Activated T-cell treated with anti-CD3 and anti-CD28 coated beads for 24 hours (primary cell): ENCODE measurements at places on chromosomes 11 and 22.

- no peak for DNase-seq
Measured at GRCh38 chr11:35330931-35331330, 88.4 kb downstream of the SLC1A2 start.

DNA sequence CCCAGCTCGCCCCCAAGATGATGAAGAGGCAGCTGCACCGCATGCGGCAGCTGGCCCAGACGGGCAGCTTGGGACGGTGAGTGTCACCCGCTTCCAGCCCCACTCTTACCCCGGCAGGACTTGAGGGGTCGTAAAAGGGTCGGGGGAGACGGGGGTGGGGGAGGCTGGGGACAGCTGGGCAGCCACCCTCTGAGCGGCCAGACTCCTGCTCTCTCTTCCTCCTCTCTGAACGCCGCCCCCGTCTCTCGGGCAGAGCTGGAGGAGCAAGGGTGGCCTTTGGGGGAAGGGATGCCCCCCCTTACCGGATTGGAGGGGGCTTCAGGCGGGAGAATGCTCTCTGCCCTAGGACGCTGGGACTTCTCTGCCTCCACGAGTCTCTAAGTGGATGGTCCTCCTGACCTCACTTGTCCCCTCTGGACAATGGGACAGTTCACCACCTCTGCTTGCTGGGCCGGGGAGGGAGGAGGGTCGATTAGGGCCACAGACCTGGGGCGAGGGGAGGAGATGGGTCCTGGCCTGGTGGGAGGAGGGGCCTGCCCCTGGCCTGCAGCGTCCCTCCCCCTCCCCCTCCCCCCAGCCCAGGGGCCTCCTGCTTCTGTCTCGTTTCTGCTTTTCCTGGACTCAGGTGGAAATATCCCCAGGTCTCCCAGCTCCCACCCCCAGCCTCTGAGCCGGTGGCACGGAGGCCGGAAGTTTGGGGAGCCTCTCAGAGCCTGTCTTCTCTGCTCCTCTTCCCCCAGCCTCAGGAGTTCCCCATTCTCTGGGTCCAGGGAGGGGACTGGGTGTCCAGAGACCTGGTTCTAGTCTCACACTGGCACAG is 512 bp downstream of the SH3BP1 start:
- no peak for DNase-seq

DNA sequence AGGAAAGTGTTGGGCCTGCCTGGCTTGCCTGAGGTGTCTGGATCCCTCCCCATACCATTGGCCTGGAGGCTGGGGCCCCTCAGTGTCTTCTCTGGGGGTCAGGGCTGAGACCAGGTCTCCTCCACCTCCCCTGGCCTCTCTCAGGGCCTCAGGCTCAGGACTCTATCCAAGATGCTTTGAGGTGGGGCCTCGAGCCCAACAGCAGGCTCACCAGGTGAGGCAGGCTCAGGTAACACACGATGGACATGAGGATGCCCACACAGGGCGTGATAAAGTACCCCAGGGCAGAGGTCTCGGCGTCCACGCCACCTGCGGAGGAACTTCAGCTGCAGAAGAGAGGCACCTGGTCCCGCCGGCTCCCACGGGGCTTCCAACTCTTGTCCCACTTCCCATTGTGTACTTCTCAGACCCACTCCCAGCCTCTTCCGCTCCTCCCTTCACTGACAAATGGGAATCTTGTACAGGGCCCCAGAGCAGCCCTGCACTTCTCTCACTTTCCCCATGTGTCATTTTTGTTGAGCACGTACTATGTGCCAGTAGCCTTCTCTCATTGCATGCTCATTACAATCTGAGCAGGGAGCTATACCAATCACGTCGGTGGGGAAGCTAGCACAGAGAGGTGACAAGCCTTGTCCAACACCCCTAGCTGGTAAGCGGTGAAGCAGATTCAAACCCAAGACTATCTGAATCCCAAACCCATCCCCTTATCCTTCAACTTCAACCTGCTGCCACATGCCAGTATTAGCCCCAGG is 3.8 kb downstream of the SLC29A2 start:
- no peak for DNase-seq

GRCh38 chr11:74543991-74544390 is 48.4 kb upstream of the POLD3 start:
- no peak for DNase-seq

- DNase-seq = no peak
Measured at GRCh38 chr11:6598555-6598954, 4.9 kb downstream of the RRP8 start.

DNA sequence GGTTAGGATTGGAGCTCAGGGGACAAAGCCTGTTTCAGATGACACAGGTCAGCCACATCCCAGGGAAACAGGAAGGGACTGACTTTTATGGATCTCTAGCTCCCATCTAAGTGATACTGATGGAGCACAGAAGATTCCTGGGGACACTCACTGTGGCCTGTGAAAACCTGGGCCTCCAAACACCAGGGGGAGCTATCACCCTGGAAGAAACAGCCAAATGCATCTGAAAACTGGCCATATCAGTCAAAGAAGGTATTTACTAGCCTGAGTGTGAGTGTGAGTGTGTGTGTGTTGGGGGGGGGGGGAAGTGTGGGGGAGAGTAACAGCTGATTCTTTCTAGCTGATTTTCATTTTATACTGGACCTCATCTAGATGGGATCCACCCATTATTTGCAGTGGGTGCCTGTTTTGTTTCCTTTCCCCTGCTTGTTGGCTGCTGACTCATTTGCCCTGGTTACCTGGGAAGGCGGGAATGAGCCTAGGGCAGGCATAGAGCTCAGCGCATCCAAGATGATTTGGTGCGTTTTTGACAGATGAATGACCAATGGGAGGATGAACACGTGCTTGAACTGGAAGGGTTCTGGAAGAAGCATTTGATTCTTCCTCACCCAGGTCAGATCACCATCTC is 284.0 kb downstream of the KIRREL3 start:
- DNase-seq = peak; percentile 8

DNA sequence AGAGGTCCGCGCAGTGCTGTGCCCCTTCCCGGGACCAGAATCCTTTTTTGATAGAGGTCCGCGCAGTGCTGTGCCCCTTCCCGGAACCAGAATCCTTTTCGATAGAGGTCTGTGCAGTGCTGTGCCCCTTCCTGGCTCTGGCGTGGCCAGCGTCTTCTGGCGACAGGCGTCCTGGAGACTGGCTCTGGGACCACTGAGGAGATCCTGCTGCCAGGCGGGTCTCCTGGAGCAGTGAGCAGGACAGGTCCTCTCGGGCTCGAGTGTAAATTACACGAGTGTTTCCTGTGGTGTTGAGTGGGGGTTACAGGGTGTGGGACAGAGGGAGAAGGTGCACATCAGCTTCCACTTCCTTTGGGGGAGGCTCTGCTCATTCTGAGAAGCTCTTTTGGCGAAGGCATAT is 98.1 kb downstream of the TBC1D22A start:
- DNase-seq = no peak

DNA sequence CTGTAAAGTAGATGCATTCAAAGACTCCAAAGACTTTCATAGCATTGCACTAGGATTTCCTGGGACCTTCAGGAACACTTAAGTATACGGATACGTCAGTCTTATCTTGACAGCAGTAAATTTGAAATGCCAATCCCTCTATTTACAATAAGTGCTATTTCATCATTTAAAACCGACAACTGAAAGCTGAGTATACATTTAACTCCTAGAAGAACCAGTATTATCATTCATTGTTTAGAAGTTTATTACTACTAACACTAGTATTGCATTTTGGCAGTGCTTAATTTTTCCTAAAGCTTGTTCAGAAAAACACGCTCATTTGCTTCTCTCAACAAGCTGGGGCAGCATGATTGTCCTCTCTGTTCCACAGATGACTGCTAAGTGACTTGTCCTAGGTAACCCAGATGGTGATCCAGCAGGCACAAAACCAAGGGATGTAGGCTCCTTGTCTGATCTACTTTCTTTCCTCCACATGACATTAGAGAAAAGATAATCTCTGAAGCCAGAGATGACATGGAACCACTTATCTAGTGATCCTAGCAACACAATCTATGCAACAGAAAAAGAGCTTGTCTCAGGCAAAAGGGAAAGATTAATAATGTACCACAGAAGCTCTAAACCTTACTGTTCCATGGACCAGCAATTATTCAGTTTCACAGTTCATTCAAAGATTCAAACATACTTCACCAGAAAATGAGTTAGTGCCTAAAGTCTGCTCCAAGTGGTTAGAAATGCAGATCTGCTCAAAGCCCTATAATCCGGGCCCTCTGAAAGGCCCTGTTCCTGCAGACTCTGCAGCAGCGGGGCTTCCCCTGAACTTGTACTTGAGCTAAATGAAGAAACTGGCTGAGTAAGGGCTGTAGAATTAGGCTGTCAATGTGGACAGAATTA is 5.2 kb downstream of the MAML2 start:
- DNase-seq = peak; percentile 58

DNA sequence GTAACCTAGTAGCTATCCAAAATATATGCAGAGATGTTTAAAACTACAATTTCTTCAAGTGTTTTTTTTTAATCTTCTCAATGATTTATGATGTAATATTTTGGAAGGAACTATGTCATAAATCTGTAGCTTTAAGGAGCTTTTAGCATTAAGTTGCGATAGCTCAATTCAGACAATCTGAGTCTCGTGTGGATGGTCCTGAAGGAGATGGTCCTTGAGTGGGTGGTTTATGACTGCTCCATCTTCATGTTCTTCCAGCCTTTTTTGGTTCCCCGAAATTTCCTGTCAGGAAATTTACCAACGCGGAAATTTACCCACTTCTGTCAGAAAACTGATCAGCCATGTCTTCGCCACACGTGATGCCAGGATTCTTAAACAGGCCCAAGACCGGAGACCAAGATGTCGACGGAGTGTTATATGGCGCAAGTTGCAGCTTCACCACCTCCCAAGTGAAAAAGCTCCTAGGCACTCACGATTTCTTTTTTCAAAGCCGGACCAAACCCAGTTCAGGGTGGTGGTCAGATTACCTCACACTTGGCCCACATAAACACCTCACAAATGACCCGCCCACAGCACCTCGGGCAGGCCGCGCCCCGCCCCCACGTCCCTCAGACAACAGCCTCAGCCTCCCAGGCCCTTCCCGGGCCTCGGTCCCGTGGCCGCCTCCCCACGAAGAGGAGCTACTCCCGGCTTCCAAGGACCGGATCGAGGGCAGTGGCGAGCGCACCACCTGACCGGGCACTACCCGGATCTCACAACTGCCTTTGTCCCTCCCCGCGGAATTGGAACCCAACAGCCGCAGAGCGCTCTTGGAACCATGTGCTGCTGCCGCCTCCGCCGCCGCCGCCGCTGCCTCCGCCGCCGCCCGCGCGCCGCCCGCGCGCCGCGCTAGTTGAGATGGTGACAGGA is at the start of gene MORC2:
Gene MORC2, minus strand, starts transcription at position 760 of the 909 bp plus-strand sequence. CDS start 885 bp downstream, outside the sequence.
- no peak for DNase-seq

GRCh38 chr11:10653946-10654810 is 39.4 kb downstream of the IRAG1 start:
- peak; percentile 9 for DNase-seq

DNA sequence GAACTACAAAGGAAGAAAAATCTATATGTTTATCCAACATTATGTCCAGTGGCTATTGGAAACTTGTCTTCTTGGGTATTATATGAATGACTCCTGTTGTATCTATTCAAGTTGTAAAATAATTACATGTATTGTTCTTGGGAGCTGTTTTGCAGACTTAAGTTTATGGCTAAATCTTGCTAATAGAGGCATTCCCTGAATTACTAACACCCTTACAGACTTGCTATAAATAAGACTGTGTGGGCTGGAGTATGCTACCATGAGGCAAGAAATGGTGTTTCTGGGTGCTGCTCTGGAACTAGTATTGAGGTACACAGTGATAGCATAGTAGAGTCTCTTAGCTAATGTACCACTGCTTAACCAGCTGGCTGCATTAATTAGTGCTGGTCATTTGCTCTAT is 155.1 kb downstream of the HIPK3 start:
- DNase-seq = no peak

DNA sequence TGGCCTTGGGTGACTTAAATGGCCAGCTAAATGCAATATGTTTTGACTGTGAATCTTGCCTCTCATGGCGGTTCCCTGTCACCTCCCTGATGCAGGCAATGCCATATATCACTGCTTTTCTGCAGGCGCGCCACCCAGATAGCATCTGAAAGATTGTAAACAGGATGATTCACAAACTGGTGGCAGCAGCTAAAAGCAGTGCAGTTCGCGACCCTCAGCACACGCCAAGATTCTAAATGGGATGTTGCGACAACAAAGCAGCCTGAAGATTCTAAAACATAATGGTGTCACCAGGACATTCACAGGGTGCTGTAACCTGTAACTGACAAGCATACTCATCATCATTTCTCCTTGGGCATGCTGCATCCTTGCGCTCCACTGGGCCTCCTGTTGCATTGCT is 440.4 kb upstream of the CADM1 start:
- DNase-seq = no peak

- no peak for DNase-seq
Measured at GRCh38 chr22:27706489-27706888, 95.1 kb downstream of the MN1 start.

GRCh38 chr22:19691721-19692341 is 22.5 kb upstream of the SEPTIN5 start:
- no peak for DNase-seq

DNA sequence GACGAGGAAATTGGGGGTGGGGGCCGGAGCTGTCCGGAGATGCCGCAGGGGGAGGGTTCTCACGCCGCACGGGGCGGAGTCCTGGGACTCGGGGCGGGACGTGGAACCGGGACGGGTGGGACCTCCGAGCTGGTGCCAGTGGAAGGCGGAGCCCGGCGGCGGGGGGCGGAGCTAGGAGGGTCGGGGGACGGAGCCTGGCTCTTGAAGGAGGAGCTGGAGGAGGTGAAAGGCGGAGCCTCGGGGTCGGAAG is 271 bp downstream of the FKBP2 start:
- peak; percentile 100 for DNase-seq

DNA sequence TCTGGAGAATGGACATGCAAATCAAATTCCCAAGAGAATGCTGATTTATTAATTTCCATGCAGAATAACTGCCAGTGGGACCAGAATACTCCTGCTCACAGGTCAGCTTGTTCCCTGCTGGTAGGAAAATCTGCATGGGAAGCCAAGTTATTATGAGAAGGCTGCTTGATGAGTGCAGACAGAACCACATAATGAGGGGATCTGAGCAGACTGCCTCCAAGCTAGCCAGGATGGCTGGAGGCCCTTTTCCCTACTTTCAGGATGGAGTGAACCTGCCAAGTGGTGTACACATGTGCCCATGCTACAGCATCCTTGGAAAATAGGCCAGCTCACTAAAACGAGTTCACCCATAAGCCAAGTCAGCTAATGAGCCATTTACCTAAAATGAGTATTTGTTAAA is 55.2 kb upstream of the ZBED5 start:
- DNase-seq = no peak

GRCh38 chr11:32105871-32106560 is 15.1 kb downstream of the RCN1 start:
- no peak for DNase-seq

GRCh38 chr11:18285841-18286240 is 19.8 kb downstream of the SAA1 start:
- DNase-seq = no peak

DNA sequence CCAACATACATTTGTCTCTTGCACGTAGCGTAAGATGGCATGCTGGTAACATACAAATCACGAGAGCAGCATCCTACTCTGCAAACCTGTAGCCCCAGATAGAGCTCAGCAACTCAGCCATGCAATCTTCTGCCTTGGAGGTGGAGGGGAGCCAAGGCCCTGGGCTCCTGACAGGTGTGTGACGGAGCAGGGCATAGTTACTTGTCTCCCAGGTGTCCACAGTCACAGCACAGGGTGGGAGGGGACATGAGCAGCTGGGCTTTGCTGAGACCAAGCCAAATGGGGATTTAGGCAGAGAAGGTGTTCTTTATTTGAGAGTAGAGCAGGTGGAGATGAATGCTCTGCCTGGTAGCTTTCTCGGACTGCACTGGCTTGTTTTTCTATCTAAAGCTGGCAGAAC is 111.7 kb downstream of the TEAD1 start:
- DNase-seq = no peak

GRCh38 chr11:1692708-1693326 is 4.2 kb upstream of the KRTAP5-6 start:
- DNase-seq = no peak

- DNase-seq = no peak
Measured at GRCh38 chr11:120529911-120530310, 18.4 kb downstream of the GRIK4 start.
